Dermis microvascular lymphatic vessel endothelial cell (primary cell): ENCODE measurements at places on chromosomes 12 and 14. TPM values are rescaled to one million over a fixed set of nuclear protein-coding genes. Genes with fewer than 3 reads are reported as not detected.

Gene SLC6A13
- 0.13 TPM in 1 of 2 replicates, not detected in the other for total RNA-seq

DNA sequence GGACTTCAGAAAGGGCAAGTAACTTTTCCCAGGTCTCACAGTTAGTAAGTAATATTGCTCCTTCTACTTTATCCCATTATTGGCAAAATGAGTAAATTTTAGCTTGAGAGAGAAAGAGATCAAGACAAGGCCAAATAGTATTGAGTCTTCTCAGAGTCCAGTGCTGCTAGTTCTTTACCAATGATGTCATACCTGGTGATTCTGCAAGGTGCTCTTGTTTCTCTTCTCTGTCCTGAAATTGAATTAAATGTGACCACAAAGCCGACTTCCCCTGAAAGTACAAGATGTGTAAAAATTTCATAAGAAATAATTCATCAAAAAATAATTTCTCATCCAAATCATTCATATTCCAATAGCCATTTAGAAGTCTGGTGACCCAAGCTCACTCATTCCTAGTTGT, 97.5 kb upstream of the SINHCAF start:
- DNase-seq, result no peak

DNA sequence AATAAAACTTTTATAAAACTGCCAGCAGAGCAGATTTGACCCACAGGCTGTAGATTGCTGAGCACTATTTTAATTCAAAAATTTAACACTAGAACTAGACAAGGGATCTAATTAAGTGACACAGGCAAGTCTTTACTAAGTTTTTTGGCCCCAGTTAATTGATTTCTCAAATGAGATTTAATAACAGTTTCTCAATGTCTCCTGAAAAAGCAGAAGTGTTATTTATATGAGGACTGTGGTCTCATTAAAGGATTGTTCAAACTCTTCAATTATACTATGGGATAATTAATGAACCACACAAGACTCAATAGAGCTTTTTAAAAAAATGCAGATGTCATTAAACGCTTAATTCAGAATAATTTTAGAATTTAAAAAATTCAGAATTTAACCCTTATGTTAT, 1.9 kb downstream of the HEATR5A start:
- DNase-seq, result no peak

- no peak for DNase-seq
Observed at GRCh38 chr12:45729233-45730083, at the start of gene ARID2. TSS of gene ARID2 (plus strand) at chr12:45729706. CDS start at chr12:45729837, 131 bp downstream.

DNA sequence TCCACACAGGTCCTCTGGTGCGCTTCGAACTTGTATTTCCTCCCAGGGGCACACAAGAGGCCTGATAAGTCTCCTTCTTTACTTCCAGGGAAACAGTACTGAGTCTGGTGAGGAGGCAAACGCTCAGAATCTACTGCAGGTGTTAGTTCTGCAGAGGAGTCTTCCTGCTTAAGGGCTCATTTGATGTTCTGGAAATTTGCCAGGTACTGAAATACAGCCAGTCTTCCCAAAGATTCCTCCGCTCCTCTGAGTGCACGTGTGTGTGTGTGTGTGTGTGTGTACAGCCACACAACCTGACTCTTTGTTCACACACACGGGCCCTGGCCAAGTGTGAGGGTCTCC, 92.0 kb downstream of the FBXL14 start:
- no peak for DNase-seq

Gene FOXG1
- not detected in 2 replicates for total RNA-seq

GRCh38 chr14:35197015-35197414, 74.7 kb downstream of the PRORP start:
- DNase-seq, result no peak
